Activated naive CD4-positive, alpha-beta T cell treated with anti-CD3 and anti-CD28 coated beads, Interleukin-2, amount 50 U/mL, for 72 hours (primary cell): ENCODE measurements at places on chromosomes 4 and X. TPM values are rescaled to one million over a fixed set of nuclear protein-coding genes. Genes with fewer than 3 reads are reported as not detected.

DNA sequence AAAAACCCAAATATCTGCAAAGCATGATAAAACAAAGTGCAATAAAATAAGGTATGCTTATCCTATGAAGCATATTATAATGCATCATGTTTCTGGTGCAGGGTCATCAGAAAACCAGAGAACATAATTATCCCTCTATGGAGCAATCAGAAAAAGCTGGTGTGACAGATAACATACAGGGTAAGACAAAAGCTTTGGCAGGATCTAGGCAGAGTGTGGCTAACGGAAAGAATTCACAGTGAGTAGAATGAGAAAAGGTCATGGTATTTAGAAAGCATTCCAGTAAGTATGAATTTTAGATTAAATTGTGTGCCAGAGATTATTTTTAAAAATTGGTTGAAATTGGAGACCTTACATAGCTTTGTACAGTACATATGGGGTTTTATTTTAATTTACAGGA is 29.0 kb upstream of the UGT2B4 start:
- no peak for DNase-seq

- DNase-seq = no peak
Measured at GRCh38 chr4:53785996-53786395, 194.7 kb upstream of the LNX1 start.

- DNase-seq = no peak
Measured at GRCh38 chr4:94603170-94603747, 151.5 kb downstream of the PDLIM5 start.

DNA sequence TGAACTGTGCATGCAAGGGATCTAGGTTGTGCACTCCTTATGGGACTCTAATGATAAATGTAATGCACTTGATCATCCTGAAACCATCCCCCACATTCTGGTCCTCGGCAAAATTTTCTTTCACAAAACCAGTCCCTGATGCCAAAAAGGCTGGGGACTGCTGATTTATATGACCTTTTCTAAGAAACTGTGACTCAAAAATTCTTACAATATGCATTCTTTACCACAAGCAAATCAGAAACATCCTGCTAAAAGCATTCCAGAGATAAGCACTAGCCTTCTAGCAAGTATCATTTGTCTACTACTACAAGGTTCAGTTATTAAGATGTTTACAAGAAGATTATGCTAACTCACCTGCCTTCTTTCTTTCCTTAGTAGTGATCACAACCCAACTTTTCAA is 166.5 kb upstream of the PCDH7 start:
- DNase-seq = no peak

- no peak for DNase-seq
Measured at GRCh38 chr4:3205995-3206394, 43.0 kb upstream of the MSANTD1 start.

GRCh38 chr4:110046588-110047049 is 133.9 kb downstream of the EGF start:
- no peak for DNase-seq

GRCh38 chr4:149345424-149345823 is 470.2 kb downstream of the IQCM start:
- DNase-seq = no peak

- no peak for DNase-seq
Measured at GRCh38 chrX:118325453-118325852, 20.5 kb upstream of the WDR44 start.

DNA sequence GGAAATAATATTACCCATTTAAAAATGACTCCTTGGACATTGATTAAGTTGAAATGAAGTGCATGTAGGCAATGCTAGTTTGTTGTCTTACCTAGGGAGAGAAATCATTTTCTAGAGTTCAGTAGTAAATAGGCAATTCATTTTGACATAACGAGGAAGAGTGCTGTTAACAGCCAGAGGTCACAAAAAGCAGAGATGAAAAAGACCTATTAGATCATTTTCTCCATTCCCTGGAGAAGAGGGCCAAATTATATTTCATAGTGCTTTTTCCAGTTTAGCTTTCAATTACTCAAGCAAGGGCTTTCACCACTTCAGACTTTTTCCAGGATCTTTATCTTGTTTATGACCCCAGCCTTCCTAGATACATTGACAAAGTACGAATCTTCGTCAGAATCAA is 374.3 kb upstream of the GALNT7 start:
- DNase-seq = no peak

DNA sequence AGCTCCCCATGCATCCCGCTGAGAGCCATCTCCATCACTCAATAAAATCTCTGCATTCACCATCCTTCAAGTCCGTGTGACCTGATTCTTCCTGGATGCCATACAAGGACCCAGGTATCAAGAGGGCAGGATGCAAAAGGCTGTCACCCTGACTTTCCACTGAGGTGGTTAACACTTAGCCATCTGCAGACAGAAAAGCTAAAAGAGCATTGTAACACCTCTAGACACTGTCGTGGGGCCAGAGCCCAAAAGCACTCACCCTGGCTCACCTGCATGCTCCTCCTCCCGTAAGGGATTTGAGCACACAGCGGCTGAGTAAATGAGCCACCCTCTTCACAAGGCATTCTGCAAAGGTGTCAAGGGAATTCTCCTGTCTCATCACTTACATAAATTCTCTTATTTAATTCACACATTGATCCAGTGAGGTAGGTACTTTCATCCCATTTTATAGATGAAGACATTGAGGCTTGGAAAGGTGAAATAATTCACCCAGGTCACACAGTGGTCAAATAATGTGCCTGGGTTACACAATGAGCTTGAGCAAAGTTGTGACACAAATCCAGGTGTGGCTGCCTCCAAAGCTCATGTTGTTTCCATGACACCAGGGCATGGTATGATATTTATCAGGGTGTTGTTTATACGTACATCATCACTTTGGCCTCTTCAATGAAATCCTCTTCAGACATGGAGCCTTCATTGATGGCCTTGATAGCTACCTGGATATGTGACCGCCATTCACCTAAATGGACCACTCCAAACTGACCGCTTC is 48.0 kb downstream of the TXK start:
- DNase-seq = no peak

DNA sequence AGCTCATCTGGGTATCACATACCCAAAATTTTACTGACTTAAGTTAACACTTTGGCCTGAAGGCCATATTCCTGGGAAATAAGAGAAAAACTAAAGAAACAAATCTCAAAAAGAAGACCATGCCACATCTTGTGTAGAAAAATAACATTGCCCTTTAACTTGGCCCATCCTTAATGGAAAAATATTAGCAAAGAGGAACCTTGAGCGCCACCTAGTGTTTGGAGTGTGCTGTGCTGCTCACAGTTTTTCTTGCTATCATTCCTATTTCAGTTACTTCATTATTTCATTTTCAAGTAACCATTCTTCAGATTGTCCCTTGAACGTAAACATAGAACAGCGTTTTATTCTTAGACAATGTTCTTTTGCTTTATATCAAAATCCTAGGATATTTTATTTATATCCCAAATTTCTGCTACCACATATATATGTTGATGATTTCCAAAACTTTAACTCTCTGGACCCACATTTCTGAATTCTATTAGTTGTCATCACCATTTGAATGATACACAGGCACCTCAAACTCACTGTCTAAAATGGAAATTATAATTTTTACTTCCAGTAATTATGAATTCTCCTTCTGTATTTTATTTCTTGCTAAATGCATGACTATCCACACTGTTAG is 999.0 kb upstream of the ADGRL3 start:
- peak; percentile 46 for DNase-seq

GRCh38 chrX:137748827-137749226 is 182.9 kb downstream of the ZIC3 start:
- no peak for DNase-seq

- no peak for DNase-seq
Measured at GRCh38 chr4:75678965-75679364, 5.8 kb upstream of the G3BP2 start.

DNA sequence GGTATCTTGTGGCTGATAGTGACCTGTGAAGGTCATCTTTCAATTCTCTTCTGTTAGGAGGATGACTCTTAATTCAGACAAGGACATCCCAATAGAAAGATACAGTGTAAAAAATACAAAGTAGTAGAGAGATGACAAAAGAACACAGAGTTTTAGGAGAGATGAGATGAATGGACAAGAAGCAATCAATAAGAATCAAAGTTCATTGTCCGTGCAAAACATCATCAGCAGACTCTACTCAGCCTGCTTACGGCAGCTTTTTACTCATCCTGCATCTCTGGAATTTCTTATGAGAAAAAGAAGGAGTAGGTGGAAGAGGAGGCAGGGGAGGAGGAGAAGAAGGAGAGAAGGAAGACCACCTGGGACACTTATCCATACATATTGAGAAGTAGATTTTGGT is 2131.7 kb downstream of the ARAP2 start:
- no peak for DNase-seq

GRCh38 chrX:150821971-150822370 is 76.5 kb downstream of the CD99L2 start:
- no peak for DNase-seq

DNA sequence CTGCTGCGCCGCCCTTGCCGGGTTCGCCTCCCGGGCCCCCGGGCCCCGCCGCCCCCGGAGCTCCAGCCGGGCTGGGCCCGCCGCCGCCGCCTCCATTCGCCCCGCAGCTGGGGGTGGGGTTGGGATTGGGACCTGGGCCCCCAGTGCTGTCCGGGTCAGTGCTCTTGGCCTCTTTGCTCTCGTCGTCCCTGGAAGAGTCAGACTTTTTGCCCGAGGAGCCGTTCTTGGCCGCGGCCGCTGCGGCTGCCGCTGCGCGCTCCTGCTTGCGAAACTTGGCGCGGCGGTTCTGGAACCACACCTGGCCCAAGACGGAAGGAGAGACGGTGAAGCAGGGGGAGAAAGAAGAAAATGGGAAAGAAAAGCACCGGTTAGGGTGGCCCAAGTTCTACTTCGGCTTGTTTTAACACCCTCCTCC is 2.5 kb downstream of the PHOX2B start:
- no peak for DNase-seq

DNA sequence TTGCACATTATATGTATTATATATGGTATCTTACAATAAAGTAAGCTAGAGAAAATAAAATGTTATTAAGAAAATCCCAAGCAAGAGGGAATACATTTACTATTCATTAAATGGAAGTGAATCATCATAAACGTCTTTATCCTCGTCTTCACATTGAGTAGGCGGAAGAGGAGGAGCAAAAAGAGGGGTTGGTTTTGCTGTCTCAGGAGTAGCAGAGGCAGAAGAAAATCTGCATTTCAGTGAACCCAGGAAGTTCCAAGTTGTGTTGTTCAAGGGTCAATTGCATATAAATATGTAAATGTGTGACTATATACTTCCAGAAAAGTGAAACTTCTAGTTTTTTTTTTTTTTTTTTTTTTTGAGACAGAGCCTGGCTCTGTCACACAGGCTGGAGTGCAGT is 301.4 kb downstream of the TMA16 start:
- DNase-seq = no peak

DNA sequence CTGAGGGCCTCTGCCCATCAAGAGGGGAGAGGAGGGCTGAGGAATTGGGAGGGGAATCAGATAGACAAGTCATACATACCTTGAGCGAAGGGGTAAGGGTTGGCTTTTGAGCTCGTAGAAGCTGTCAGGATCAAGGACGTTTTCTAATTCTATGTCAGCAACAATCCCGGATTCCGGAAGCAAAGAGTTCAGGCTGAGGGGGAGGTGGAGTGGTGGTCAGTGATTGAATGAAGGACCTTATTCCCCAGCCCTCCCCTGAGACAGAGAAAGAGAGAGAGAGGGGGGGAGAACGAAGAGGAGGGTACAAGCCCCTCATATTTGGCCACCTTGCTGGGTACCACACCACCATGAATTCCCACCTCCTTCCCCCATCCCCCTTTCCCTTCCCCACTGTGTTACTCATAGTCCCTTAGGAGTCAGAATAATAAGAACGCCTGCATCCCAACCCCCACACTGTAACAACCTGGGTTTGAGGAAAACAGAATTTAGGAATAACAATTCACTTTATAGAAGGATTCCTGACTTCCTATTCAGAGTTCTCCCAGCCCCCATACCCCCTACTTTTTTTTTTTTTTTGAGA is 2.7 kb downstream of the TFE3 start:
- no peak for DNase-seq

DNA sequence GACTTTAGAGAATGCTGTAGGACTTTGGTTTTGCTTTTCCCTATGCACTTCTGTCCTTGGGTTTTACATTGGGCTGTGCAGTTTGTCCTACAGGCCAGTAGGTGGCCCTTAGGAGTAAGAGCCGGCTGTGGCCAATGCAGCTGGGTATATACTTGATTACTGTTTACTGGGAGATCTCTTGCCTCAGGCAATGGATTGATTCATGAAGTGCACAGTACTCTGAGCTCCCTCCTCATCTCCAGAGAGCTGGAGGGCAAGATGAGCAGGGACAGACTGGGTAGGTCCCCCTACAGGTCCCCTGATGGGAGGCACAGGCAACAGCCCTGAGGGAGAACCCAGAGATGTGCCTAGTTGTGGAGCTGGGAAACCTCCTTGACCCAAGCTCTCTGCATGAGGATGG is 103.8 kb upstream of the QRFPR start:
- DNase-seq = peak; percentile 27

DNA sequence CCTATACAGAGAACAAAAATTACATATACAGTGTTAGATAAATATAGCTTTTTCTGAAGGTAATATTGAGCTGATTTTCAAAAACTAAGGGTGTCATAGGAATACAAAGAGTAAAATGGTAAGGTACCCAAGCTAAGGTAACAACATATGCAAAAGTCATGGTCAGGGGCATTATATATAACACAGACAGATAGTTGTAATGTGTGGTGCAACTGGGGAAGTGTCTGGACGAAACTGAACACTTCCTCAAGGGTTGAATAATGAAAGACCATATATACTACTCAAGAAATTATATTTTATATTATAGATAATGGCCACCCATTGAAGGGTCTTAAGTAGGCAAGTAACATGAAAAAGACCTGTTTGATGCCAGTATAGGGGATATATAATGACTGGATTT is 262.1 kb upstream of the CXXC4 start:
- DNase-seq = no peak

DNA sequence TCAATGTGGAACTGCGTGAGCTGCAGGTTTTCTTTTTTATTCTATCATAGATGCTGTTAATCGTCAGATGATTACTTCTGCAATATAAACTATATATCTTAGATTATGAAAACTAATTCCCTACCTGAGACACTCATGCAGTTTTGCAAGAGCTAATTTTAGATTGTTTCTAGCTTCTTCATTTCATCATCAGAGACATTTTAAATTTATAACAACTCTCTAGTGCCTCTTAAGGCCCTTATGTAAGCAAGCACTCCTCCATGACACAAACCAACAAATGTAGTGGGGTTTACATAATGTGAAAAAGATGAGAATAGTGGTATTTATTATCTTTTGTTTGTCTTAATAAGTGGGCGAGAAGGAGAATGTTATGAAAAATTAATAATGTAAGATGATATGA is 170.2 kb upstream of the ETNPPL start:
- DNase-seq = no peak

NMU gene
- total RNA-seq = not detected

CCDC120 gene
- total RNA-seq = 4.5 TPM

WAS gene
- 88.9 TPM for total RNA-seq

SPANXN1 gene
- total RNA-seq = not detected

TMSB15C gene
- total RNA-seq = 4.5 TPM

DCAF12L2 gene
- total RNA-seq = not detected

IL2 gene
- total RNA-seq = 110 TPM

RS1 gene
- not detected for total RNA-seq

UGT8 gene
- total RNA-seq = 0.12 TPM

MAGEA2 gene
- not detected for total RNA-seq
